ENCODE measurements at places on chromosomes 2 and 18.

GRCh38 chr18:21571772-21572171 is 28.7 kb downstream of the ESCO1 start:
- peaks cover 3% of the 10 kb centered on the region for H3K4me1 ChIP-seq
- H3K27ac ChIP-seq: no peak overlapping the region
- H3K36me3 ChIP-seq: peaks cover 46% of the 10 kb centered on the region

- peaks cover 5% of the 10 kb centered on the region for H3K27me3 ChIP-seq
- no peaks in the 10 kb centered on the region for H3K4me1 ChIP-seq
- H3K27ac ChIP-seq: no peak overlapping the region
- no peak overlapping the region for H3K4me3 ChIP-seq
Observed at GRCh38 chr2:71460595-71461303, 7.4 kb downstream of the DYSF start.

GRCh38 chr2:20609995-20610357 is 40.9 kb downstream of the HS1BP3 start:
- no peak for DNase-seq
- no peak overlapping the region for H3K27ac ChIP-seq
- no peaks in the 10 kb centered on the region for H3K27me3 ChIP-seq
- peaks cover 9% of the 10 kb centered on the region for H3K36me3 ChIP-seq
- H3K4me1 ChIP-seq: no peaks in the 10 kb centered on the region

- H3K27me3 ChIP-seq: no peaks in the 10 kb centered on the region
- H3K27ac ChIP-seq: no peak overlapping the region
- H3K4me3 ChIP-seq: no peak overlapping the region
- H3K36me3 ChIP-seq: no peaks in the 10 kb centered on the region
- DNase-seq: no peak
Observed at GRCh38 chr18:3649135-3649632, 199.2 kb downstream of the TGIF1 start.

DNA sequence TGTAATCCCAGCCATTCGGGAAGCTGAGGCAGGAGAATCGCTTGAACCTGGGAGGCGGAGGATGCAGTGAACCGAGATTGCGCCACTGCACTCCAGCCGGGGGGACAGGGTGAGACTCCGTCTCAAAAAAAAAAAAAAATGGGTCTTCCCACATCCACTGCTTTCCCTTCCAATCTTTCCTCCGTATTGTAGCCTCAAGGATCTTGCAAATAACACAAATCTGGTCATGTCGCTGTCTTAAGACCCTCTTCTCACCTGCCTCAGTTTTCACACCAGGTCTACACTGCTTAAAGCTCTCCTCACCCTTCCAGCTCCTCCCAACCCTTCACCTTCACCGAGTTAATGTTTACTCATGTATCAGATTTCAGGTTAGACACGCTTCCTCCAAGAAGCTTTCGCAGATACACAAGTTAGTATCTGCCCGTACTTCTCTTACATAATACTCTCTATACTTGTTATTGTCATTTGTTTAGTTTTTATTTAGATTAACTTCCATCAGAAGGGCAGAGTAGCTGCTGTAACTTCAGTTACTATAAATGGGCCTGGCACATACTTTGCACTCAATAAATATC is 1.5 kb downstream of the IER3IP1 start:
- H3K4me3 ChIP-seq: no peak overlapping the region
- no peaks in the 10 kb centered on the region for H3K27me3 ChIP-seq
- peaks cover 3% of the 10 kb centered on the region for H3K4me1 ChIP-seq
- DNase-seq: no peak
- H3K27ac ChIP-seq: no peak overlapping the region

- DNase-seq: no peak
- peaks cover 13% of the 10 kb centered on the region for H3K4me1 ChIP-seq
- no peak overlapping the region for H3K4me3 ChIP-seq
- peaks cover 1% of the 10 kb centered on the region for H3K27me3 ChIP-seq
Observed at GRCh38 chr18:48229552-48229981, 179.6 kb downstream of the ZBTB7C start.

GRCh38 chr2:237540823-237541222 is 25.6 kb upstream of the PRLH start:
- H3K27ac ChIP-seq: no peak overlapping the region
- no peaks in the 10 kb centered on the region for H3K36me3 ChIP-seq
- no peak overlapping the region for H3K4me3 ChIP-seq
- DNase-seq: no peak
- H3K4me1 ChIP-seq: no peaks in the 10 kb centered on the region

Measured in activated CD4-positive, alpha-beta memory T cell treated with anti-CD3 and anti-CD28 coated beads for 36 hours (primary cell).